ENCODE measurements at places on chromosomes 5 and 9.

- no peak for DNase-seq
These were observed 1864.8 kb downstream of the MAT2B start for GRCh38 chr5:165370233-165370632.

DNA sequence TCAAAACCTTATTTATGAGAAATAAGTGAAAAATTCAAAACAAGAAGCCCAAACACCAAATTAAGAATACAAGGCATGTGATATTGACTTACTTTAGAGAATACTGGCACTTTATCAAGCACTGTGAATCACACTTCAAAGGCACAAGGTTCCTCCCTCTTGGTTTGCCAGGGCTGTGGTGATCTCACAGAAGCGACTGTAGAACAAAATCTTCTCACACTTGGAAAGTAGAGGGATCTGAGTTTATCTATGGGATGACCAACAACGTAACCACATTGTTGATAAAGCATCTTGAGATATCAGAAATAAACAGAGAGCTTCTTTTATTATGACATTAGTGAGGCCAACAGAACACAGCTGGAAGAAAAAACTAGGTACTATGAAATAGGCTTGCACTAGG, 295.9 kb downstream of the NFIB start:
- DNase-seq: peak; percentile 8

GRCh38 chr5:159669559-159669958, 246.7 kb upstream of the ADRA1B start:
- no peak for DNase-seq

DNA sequence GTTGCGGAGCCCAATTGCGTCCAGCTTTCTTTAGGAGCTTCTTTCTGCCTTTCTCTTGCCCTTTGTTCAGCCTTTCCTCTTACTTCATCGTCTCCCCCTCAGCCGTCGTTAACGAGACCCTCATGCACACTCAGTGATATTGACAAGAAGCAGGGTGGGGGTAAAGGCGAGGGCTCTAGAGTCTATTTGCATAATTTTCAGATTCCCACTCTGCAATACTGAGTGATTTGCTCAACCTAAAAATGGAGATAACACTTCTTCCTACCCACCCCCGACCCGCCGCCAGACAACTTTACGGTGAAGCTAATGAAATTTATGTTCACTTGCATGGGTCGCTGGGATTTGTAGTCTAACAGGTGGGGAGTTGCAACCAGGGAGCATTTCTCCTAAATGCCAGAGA, 1.3 kb upstream of the TBC1D2 start:
- peak; percentile 52 for DNase-seq

- peak; percentile 68 for DNase-seq
These were observed 8.1 kb upstream of the PFDN1 start for GRCh38 chr5:140311011-140311467.

DNA sequence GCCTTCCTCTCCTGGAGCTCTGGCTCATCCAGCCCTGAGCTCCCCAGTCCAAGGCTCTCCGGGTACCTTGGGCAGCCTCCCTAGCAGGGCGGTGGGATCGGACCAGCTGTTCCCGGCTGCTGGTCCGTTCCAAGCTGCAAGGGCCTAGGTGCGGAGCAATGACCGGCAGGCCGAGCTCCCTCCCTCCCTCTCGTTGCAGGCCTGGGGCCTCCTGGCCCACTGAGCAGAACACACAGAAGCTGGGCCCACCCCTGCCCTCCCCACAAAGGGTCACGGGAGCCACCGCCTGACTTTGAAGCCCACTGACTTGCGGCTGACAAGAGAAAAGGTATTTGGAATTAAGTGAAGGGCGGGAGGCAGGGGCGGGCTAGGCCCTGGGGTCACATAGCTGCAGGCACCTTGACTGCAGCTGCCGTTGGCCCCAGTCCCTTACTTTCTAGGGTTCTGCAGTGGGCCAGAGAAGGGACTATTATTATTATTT, 104.7 kb upstream of the IER5L start:
- no peak for DNase-seq

DNA sequence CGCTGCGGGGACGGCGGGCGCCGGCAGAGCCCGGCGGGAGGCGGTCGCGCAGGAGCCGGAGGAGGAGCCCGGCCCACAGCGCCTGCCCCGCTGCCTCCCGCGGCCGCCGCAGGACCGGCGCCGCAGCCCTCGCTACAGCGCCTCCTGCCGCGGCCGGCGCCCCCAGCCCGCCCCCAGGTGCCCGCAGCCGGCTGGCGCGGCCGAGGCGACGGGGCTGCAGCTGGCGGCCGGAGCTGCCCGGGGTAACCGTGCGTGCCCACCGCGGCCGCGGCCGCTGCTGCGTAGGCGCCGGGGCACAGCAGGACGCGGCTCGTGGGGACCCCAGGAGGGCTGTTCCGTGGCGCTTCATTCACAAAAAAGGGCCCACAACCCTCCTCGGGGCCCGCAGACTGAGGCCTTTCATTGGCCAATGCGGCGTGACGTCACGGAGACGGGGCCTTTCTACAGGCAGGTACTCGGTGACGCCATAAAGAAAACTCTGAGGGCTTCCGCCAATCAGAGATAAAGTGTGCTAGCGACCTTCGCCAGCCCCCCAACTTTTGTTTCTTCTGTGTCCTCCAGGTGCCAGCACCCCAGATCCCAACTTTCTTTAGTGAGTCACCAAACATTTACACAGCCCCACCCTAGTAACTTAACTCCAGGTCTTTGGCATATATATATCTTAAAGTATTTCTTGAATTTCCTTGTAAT, at the start of gene CDC14B:
Gene CDC14B (minus strand): TSS at position 353 of the 690 bp plus-strand sequence. CDS start 465 bp downstream, outside the sequence.
- peak; percentile 99 for DNase-seq

GRCh38 chr5:2300421-2300820, 417.7 kb upstream of the IRX4 start:
- DNase-seq: no peak

DNA sequence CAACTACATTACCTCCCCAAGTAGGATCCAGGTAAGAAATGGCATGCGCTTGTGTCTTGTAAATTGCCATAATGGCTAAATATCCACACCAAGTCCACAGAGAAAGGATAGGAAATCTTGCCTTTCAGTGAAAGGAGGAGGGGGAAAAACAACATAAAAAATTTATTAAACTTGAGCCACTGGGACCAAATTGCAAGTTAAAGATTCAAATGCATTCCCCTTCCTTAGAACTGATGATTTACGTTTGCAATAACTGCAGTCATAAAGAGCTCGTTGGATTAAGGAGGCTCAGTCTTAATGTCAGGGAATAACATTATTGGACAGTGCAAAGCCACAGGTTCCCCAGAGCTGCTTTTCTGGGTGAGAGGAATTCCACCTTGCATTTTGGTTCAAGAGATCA, 92.6 kb upstream of the SARDH start:
- DNase-seq: no peak

DNA sequence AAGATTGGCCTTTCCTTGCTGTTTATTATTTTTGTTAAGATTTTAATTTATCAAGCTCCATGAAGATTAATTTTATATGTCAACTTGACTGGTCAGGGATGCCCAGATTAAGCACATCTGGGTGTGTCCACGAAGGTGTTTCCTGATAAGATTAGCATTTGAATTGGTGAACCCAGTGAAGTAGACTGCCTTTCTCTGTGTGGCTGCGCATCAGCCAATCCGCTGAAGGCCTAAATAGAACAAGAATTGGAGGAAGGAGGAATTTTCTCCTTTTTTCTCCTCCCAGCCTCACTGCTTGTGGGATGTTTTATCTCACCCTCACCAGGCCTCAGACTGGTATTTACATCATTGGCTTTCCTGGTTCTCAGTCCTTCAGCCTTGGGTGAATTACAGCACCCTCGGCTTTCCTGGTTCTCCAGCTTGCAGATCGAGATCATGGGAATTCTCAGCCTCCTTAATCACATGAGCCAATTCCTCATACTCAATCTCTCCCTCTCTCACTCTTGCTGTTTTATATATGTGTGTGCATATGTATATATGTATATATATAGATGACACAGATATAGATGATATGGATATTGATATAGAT, 135.4 kb upstream of the SPEF2 start:
- no peak for DNase-seq

DNA sequence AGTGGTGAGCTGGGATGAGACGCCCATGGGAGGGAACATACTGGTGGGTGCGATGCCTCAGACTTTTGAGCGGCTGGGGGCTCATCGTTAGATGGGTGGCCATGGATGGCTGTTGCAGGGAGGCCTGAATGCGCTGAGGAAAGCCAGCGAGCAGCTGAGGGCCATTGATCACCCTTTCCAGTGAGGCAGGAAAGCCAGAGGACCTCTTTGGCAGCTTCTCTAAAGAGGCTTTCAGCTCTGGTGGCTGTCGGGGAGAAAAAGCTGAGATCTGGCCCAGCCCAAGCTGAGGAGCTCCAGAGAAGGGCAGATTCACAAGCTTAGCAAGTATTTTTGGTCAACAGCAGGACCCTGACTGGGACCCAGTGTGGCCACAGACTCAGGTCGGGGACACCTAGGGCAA, 13.3 kb upstream of the VAV2 start:
- no peak for DNase-seq

DNA sequence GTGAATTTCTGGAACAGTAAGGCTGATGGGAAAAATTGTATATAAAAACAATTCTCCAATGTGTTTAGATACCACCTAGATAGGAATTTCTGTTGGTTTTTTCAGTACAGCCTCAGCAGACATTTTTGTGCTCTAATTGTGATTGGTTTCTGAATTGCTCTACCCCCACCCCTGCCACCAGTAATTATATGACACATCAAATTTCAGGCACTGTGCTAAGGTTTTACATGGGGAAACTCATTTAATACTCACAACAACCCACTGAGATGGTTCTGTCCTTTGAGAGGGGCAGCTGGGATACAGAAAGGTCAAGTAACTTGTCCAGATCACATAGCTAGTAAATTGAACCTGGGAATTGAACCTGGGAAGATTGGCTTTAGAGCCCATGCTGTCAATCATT, 288.0 kb downstream of the ARHGEF28 start:
- DNase-seq: no peak

GRCh38 chr9:71326360-71326759, 204.9 kb upstream of the TRPM3 start:
- DNase-seq: peak; percentile 39

- peak; percentile 78 for DNase-seq
These were observed 47.8 kb upstream of the IER5L start for GRCh38 chr9:129225815-129226214.

- DNase-seq: no peak
These were observed 36.4 kb downstream of the LARP1 start for GRCh38 chr5:154791535-154791934.

DNA sequence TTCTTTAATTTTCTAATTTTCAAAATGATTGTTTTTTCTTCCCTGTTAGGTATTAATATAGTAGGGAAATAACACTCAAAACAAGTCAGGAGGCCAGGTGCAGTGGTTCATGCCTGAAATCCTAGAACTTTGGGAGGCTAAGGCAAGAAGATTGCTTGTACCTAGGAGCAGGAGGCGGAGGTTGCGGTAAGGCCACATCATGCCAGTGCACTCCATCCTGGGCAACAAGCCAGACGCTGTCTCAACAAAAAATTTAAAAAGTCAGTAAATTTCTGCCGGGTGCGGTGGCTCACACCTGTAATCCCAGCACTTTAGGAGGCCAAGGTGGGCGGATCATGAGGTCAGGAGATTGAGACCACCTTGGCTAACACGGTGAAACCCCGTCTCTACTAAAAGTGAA, 10.2 kb upstream of the CDK7 start:
- no peak for DNase-seq

DNA sequence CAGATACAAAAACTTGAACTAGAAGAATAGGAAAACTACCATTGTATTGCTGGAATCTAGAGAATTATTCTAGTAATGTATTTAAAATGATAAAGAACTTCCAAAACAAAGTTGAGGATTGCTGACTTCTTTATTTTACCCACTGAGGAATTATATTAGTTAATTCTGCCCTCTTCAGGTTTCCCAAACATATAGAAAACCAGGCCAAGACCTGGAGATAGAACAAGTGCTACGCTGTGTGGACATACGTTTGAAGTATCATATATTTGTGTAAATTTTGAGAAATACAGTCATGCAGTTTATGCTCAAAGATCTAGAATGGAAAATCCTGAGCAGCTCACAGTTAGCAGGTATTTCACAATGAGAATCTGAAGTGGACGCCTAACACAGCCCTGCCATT, 162.3 kb upstream of the CYLC2 start:
- DNase-seq: no peak

DNA sequence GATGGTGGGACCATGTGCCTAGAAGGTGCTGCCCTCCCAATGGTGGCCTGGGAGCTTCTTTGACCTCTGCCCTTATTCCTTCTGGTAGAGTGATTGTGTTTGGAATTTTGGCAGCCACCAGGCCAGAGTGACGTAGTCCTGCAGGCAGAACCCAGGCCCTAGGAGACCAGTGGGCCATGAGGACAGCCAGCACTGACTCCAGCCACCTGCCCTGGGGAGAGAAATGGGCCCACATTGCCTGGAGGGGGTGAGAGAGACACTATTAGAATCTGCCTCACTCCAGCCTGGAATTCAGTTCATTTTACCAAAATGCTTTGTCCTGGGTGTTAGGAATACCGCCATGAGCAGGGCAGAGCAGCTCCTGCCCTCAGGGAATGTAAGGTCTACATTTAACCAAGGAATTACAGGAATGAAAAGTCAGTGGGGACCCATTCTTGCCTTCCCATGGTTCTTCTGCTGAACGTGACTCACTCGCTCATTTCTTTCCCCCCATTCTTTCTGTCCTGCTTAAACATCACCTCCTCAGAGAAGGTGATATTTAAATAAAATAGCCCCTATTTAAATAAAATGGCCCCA, 5.5 kb upstream of the COL27A1 start:
- DNase-seq: no peak
